T-helper 9 cell (primary cell): ENCODE measurements at places on chromosomes 4 and X.

- DNase-seq = no peak
These were observed 30.2 kb upstream of the TSPAN5 start for GRCh38 chr4:98688411-98689290.

DNA sequence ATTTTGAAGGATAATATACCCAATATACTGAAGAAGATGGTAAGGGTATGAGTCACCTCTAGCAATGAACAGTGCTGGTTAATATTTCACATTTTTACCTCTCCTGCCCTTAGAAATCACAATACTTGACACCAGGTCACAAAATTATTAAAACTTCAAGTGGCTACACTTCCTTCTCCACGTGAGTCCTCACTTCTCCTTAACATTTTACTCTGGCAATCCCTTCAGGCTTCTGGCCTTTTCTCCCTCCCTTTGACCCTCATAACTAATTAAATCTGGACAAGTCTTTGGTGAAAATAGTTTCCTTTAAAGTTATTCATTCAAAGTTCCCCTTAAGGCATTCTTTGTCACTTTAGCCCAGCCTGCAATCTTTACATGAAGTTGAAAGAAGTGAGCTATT lies 190.4 kb downstream of the UNC5C start:
- DNase-seq = no peak

DNA sequence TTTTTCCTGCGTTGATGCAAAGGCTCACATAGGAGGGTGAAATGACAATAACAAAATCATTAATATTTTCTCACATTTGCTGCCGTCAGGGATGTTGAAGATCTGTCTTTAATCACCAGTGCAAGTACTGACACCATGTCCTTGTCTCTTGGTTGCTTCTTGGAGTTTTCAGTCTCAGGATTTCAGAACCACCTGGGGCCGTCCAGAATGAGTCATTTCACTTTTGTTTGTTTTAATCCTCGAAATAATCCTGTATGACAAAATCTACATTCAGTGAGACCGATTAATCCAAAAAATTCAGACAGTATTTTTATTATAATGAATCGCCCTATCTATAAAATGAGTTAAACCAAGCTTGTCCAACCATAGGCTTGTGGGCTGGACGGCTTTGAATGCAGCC lies 47.2 kb downstream of the NEIL3 start:
- no peak for DNase-seq

DNA sequence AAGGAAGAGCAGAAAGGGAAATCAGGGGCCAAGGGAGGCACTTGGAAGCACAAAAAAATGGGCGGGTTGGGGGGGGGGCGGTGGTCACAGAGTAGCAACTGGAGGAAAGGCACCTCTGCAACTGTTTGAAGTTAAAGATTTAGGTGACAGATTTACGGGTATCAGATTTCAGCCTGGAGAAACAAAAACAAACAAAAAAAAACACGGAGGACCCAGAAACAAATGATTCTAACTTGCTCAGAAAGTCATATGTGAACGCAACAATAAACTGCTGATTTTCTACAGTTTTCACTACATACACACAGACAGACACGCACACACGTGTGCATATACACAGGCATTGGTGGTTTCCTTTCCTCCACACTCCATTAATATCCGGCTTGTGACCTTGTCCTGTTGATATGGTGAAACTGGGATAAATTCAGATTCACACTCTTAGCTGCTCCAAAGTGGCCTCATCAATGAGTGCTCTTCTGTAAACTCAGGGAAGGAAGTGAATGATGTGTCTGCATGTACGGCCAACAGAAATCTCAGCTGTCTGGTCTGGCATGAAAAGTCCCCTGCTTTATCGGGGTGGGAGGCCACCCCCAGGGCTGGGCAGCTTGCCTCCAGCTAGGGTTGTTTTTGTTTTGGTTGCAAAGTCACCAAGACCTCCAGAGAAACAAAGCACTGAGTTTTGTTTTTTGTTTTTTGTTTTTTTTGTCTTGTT lies 54.3 kb downstream of the CHST7 start:
- no peak for DNase-seq

DNA sequence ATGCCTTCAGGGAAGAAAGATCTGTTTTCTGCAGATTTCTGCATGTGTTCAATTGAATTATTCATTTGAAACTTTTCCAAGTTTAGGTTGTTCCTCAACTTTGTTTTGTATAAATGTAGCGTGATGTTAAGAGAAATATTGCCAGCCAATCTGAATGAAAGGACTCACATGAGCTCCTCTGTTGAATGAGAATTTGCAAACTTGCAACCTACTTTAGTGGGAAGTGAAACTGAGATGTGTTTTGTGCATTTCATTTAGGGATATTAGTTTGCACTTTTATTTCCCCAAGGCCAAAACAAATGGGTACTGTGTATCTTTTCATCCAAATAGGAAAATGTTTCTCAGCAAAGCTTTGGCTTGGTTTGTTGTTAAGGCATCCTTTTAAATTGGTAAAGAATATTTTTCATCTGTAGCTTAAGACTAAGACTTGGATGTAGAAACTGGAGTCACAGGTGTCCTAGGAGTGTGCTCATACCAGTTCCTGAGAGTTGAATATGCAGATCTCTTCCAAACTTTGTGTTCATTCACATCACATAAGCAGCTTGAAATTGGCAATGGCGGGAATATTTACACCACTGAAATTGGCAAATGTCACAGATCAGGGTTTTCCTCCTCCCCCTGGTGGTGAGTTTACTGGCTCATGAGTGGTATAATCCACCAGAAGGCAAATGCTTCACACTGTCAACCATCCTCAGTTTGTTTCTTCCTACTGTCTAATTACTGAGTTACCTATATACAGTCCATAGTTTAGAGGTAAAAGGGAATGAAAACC lies 193.6 kb upstream of the BANK1 start:
- DNase-seq = peak; percentile 16

- no peak for DNase-seq
These were observed 9.3 kb upstream of the TBC1D19 start for GRCh38 chr4:26574563-26574962.

- no peak for DNase-seq
These were observed at the start of gene VEGFD for GRCh38 chrX:15384304-15384703. TSS of gene VEGFD (minus strand) at chrX:15384413. CDS start at chrX:15383946, 467 bp downstream.

- no peak for DNase-seq
These were observed 10.4 kb downstream of the OGT start for GRCh38 chrX:71543316-71543715.

- DNase-seq = no peak
These were observed 591.9 kb downstream of the TECRL start for GRCh38 chr4:63817196-63817865.

GRCh38 chrX:123513585-123514278 lies 219.1 kb downstream of the THOC2 start:
- no peak for DNase-seq

GRCh38 chr4:153486281-153487151 lies 20.4 kb downstream of the TMEM131L start:
- DNase-seq = no peak

DNA sequence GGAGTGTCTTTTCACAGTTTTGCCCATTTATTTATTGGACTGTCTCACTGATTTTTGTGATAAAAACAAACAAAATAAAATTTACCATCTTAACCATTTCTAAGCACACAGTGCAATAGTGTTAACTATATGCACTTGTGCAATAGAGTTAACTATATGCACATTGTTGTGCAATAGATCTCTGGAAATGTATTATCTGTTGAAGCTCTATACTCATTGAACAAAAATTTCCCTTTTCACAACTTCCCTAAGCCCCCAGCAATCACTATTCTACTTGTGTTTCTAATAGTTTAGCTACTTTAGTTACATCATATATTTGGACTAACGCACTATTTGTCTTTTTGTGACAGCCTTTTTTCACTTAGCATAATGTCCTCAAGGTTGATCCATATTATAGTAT lies 59.7 kb upstream of the BEX4 start:
- DNase-seq = no peak

DNA sequence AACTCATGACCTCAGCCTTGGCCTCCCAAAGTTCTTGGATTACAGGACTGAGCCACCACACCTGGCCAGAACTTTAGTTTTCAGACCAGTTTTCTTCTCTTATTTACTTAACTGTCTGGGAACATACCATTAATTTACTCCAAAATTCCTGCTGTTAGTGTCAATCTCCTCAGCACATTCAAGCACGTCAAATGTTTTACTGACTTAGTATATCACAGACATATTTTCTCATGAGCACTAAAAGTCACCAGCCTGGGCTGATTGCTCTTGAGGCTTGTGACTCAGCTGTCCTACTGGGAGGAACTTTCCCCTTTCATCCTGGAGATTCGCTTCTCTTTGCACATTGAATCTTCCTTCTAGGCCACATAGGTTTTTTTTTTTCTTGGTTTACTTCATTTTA lies 109.6 kb downstream of the PCDH18 start:
- DNase-seq = no peak

GRCh38 chrX:154469114-154469513 lies 10.0 kb downstream of the LAGE3 start:
- no peak for DNase-seq

GRCh38 chr4:141501931-141502330 lies 134.5 kb upstream of the IL15 start:
- DNase-seq = no peak

GRCh38 chr4:7462509-7462971 lies 27.8 kb upstream of the PSAPL1 start:
- DNase-seq = no peak

DNA sequence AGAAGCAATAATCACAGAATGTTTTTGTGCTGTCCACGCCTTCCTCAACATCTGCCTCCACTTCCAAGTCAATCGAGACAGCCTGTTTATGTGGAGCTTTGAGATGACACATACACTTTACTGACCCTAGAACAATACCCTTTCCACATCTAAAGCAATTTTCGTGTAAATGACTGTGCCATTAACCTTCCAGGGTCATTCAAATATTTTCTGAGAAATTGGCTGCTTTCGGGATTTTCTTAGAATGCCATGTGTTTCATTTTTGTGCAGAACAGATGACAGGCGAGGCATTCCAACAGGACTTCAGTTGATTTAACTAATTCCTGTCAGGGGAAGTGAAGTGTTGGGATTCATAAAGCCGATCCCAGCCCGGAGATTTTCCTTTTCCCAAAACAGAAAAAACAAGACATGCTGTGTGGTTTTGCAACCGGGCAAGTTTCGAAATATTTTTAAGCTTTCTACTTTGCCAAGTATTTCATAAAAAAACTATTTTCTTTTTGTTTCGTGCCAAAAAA lies 73.9 kb downstream of the SORBS2 start:
- no peak for DNase-seq

DNA sequence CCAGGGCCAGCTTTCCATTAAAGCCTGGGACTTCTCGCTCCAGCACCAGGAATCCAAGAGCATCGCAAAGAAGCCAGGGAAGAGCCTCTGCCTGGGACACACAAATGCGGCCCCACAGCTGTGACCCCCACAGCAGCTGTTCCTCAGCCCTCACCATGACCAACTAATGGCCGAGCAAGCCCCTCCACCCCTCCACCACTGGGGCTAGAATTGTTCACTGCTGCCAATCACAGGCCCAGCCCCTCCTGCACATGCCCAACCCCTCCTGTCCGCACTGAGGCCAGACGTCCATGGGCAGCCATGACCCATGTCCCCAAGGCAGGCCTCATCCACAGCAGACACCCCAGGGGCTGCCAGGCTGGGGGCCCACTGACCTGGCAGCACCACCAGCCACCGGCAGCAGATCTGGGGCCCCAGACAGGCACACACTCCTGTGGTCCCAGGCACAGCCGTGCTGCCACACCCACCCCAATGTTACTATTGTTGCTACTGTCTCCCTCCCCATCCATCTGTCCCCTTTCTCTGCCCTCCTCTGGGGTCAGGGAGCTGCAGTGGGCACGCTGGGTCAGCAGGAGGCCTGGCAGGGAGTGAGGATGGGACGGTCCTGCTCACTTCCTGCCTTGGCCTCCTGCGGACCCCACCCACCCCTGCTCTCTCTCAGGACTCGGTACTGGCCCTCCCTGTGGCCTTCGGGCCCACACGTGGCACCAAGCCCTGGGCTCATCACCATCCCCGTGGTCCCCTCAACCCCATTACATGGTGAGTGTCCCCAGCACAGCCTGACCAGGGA lies 56.0 kb downstream of the ZFYVE28 start:
- no peak for DNase-seq

GRCh38 chr4:7894098-7894676 lies 45.5 kb downstream of the AFAP1 start:
- no peak for DNase-seq

- DNase-seq = no peak
These were observed 88.3 kb upstream of the CITED1 start for GRCh38 chrX:72393836-72394517.

- DNase-seq = no peak
These were observed 25.6 kb upstream of the MMRN1 start for GRCh38 chr4:89868999-89869589.

DNA sequence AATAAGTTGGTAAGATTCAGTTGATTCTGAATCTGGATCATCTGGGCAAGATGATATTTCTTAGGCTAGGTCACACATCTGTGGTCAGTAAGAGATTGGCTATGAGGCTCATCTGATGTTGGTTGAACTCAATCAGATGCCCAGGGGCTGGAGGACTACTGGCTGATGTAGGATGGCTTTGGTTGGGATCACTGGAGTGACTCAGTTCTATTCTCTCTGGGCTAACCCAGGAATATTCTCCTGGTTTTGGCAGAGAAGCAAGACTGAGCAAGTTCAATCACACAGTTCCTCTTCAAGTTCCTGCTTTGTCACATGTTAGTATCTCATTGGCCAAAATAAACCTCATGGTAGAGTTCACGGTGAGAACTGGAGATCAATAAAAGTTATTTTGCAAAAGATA lies 902.3 kb upstream of the SLIT2 start:
- DNase-seq = no peak

DNA sequence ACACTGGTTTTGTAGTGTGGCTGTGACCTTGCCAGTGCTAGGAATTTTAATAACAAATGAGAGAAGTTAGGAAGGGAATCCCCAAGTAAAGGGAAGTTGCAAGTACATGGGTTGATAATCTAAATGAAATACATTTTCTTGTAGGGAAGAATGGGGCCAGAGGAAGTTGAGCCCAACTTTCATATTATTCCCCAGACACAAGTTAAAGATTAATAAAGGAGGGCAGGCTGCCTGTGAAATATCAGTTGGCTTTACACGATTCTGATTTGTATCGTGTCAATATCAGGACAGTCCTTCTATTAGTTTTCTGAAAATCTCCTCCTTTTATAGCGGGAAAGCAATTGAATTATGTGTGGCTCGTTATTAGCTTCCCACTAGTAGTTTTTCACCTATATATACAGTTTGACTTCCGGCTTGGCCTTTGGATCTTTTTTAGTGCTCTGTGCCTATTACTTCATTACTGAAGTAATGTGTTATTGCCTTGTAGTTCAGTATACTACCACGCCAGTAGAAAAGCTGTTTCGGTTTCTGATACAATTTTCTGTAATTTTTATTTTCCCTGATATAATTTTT lies 1.7 kb downstream of the PDLIM5 start:
- DNase-seq = no peak

DNA sequence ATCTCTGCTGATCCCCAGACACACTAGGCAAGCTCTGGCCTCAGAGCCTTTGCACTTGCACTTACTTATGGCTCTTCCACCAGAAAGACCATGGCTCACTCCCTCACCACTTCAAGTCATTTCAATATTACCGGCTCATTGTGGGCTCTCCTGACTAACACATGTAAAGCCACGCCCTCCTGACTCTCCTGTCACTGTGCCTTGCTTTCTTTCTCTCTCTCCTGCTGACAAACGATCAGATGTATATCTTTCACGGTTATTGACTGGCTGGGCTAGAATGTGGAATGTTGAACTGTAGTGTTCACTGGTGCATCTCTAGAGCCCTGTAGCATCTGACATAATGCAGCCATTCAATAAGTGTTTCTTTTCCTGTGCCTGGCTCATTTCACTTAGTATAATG lies 425.1 kb downstream of the RAB28 start:
- no peak for DNase-seq

- no peak for DNase-seq
These were observed 176.5 kb downstream of the AR start for GRCh38 chrX:67720344-67720743.
